Cortex of kidney (tissue), 1 donor: ENCODE measurements at places on chromosomes 16 and 17.

DNA sequence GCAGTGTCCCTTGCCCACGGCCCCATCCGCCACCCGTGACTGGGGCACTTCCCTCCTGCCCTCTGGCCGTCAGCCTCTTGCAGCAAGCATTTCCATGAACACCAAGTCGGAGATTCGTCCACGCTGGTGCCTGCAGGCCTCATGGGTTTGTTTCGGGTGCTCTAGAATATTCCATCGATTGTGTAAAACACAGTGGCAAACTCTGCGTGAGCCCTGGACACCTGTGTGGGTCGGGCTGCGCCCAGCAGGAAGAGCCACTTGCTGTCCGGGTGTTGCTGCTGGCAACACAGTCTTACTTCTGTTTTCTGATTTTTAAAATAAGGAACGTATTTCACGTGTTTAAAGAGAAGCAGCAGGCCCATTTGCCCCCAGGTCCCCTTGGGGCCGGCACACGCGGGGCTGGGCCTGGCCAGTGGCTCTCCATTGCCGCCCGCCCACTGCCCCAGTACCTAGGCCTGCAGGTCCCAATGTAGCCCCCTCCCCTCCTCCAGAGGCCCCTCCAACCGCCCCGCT, 10.0 kb downstream of the CYBC1 start:
- no peak for DNase-seq

DNA sequence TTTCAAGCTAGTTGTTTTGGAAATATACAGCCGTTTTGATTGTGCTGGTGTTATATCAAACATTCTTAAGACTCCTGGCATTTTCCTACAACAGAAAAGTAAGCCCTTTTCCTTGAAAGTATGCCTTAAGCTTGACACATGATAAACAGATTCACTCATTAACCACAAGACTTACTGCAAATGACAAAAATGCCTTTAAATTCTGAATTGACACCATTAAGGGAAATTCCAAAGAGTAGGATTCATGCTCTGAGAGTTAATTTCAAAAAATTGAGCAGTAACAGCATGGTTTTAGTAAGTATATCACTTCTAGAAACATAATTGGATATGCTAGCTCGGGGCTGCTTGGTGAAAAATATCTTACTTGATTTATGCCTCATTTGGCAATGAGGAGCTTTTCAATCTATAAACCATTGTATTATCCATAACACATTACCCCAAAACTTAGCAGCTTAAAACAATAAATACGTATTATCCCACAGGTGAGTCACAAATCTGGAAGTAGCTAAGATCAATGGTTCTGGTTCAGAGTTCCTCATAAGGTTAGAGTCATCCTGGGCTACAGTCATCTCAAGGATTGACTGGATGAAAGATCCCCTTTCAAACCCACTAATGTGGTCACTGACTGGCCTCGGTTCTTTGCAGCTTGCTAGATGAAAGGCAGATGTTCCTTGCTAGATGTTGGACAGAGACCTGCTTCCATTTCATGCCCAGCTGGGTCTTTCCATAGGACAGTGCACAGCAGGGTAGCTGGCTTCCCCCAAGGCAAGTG, 8.2 kb upstream of the PHAF1 start:
- DNase-seq: no peak

DNA sequence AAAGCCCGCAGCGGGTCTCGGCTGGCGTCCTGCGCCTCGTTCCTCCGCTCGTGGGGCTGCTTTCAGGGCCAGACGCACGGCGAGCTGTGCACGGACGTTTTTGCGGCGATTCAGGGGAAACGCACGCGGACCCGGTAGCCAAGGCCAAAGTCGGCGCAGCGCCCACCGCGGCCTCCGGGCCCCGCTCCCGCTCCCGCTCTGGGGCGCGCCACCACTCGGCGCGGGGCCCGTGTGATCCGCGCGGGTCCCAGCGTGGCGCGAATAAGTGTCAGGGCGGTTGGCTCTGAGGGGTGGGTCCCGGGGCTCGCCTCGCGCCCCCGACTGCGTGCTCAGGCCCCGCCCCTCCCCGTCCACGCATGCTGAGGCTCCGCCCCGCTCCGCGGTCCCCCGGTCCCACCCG, 694 bp upstream of the TBCD start:
- no peak for DNase-seq

GRCh38 chr17:45261577-45262515, at the start of gene SPATA32:
Gene SPATA32, minus strand, starts transcription at chr17:45262094. Its CDS starts 78 bp downstream, at chr17:45262016.
- no peak for DNase-seq

DNA sequence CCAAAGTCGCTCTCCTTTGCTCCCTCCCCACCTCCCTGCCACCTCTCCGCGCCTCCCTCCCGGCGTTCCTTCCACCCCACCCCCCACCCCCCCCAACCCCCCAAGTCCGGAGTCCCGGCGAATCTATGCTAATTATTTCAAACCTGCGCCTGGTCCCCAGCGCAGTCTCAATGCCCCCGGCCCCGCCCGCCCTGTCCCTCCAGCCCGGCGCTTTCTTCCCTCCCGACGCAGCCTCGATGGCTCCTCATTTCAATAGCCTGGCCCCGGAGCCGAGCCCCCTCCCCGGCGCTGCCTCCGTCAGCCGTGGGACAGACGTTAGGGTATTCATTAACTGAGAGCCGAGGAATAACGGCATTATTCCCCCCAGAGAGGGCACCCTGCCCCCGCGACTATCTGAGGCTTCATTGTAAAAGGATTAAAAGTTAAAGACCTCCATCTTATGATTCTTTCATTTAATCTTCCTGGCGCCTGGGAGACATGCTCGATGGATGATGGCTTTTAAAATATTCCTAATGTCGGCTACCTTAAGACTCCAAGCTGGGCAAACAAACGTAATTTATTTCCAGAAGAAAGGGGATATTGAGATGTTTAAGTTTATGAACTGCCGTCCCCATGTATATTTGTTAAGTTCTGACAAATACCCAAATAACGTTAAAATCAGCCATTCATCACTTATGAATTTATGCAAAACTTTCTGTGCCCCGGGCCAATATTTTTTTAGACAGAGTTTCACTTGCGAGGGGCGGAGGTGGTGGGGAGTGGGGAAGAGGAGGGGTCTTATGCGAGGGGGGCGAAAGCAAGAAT, 3.4 kb downstream of the NOG start:
- no peak for DNase-seq

GRCh38 chr17:977166-977565, 2.4 kb downstream of the NXN start:
- DNase-seq: no peak

DNA sequence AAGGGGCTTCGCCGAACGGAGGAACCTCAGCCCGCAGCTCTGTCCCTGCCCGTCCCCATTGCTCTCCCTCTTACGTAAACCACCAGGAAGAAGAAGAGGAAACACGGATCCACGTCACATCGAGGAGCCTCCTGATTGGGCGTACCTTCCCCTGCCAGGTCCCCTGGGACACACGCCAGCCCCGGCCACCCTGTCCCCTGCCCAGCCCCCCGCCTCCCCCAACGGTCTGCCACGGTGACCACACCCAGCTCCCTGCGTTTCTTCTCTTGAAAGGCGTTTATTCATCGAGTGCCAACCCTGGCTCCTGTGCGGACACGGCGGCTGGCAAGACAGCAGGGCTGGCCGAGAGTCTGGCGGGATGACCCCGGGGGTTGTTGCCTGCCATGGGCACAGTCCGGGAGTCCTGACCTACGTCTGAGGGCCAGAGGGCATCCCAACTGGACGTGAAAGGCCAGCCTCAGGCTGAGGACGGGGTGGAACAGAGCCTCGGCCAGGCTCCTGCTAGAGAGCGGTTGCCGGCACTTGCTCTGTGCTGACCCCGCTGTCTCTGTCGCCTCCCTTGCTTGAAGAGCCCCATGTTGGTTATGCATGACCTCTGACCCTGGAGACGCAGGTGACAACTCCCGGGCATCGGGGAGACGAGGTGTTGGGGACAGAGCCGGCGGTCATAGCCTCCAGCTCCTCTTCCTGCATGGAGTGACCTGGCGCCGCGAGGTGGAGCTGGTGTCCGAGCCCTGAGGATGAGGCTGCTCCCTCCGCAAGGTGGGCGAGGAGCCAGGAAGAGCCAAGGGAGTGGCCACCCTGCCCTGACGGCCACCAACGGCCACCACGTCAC, 40.5 kb upstream of the ACSF3 start:
- DNase-seq: no peak

DNA sequence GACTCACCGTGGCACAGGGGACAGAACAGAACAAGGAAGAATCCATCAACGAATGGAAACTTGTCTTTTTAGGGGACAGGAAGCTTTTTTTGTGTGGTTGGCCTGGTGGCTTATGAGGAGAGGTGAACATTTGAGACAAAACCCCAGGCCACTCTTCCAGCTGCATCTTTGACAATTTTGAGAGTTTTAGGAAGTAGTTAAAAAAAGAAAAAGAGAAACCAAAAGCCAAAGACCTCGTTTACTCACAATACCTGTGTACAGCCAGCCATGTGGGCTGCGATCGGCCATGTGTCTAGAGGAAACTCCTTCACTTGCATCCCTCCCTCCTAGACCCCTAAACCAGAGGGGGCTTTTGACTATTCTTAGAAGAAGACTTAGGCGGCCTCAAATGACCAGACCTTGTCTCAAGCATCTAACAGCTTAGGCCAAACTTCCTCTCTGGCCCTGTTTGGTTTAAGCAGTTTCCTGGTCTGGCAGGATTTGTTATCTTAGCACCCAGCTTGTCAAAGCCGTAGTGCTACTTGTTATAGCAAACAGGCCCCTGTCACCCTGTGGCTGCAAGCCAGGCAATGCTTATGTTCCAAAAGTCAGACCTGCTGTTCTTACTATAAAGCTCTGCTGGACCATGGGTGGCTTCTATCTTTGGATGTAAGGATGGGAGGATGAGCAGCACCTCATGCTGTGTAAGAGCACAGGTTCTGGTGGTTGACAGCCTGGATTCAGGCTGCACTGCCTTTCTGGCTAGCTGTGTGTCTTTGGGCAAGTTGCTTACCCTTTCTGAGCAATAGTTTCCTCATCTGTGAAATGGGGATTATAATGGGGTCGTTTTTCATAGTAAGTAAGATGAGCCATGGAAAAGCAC, 17.7 kb downstream of the KSR1 start:
- DNase-seq: no peak

GRCh38 chr16:22786691-22787090, 27.3 kb upstream of the HS3ST2 start:
- DNase-seq: no peak

DNA sequence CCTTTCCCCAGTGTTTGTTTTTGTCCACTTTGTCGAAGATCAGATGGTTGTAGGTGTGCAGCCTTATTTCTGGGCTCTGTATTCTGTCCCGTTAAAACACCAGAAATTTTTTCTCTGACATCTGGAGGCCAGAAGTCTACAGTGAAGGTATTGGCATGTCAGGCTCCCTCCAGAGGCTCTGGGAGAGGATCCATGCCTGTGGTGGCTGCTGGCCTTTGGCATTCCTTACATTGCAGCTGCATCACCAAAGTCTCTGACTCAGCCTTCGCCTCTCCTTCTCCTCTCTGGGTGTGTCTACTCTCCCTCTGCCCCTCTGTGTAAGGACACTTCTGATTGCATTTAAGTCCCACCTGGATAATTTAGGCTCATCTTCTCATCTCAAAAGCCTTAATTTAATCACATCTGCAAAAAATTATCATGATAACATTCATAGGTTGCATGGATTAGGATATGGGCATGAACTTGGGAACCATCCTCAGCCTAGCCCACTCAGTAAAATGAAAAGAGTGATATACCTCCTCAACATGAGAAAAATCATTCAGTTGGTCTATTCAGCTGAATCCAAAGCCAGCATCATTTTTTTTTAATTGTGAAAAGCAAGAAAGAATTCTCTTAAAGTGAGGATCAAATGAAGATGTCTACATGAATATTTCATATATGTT, 78.0 kb downstream of the MAP2K6 start:
- DNase-seq: no peak

- DNase-seq: no peak
These were observed 1.5 kb upstream of the SIAH1 start for GRCh38 chr16:48386559-48387312.

GRCh38 chr17:78414178-78415162, 36.0 kb downstream of the PGS1 start:
- no peak for DNase-seq

GRCh38 chr16:871562-872345, 71.2 kb upstream of the GNG13 start:
- DNase-seq: no peak

- no peak for DNase-seq
These were observed 79.8 kb upstream of the TBC1D3K start for GRCh38 chr17:37844158-37844976.

DNA sequence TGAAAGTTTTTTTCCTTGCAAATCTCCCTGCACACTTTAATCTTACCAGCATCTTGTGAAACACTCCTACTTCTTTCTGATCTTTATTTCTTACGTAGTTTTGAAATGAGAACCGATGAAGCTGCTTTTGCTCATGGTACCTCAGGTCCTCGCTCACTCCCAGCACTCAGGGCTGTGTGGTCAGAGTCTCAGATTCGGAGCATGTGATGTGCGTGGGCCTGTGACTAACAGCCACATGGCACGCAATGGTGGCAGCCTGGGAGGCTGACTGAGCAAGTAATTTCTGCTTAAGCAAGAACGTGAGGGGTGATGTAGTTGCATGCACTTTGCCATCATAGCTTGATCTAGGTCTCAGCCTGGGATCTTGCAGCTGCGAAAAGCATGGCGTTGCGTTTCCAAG, 624.3 kb downstream of the MAF start:
- DNase-seq: no peak

DNA sequence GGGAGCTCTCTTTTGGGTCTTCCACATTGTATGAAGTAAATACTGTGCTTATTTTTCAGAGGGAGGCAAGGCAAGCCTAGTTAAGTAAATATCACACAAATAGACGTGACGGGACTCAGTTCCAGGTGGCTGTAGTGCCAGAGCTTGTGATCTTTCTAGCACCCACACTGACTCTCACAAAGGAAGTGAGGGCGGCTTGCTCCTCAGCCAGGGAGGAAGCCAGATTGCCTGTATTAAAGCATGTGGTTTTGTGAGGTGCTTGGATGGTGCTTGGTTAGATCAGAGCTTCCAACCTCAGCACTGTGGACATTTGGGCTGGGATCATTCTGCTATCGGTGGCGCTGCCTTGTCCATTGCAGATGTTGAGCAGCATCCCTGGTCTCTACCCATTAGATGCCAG, 80.1 kb downstream of the VAT1L start:
- DNase-seq: no peak

DNA sequence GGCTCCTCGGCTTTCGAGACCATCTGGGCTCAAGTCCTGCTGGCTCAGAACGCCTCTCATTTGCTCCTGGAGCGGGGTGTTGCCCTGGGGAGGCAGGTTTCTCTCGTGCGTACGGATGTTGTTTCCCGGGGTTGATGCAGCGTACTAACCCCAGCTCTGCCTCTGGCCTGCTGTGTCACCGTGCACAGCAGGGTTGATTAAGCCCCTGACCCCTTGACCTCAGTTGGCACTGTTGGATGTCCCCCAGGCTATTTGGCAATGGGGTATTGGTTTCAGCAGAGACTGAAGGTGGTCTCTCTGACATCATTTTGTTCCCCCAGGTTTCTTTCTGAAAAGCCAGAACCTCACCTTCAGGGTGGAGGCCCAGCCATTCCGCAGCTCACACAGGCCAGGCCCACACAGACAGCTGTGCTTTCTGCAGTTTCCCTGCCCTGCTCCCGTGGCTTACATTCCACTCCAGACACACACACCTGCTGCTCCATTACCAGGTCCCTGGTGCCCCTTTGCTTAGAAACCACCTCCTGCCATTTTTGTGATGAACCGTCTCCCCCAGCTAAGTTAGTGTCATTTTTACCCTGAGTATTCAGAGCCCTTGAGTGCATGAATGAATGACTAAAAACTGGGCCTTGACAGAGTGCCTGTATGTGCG, 233.5 kb downstream of the CCDC182 start:
- DNase-seq: no peak

GRCh38 chr16:14351647-14352046, 278.4 kb downstream of the PARN start:
- DNase-seq: no peak
